ENCODE measurements at places on chromosomes 2 and 18.

- DNase-seq = peak; percentile 98
Measured at GRCh38 chr18:77131100-77131651, 1.4 kb downstream of the MBP start.

DNA sequence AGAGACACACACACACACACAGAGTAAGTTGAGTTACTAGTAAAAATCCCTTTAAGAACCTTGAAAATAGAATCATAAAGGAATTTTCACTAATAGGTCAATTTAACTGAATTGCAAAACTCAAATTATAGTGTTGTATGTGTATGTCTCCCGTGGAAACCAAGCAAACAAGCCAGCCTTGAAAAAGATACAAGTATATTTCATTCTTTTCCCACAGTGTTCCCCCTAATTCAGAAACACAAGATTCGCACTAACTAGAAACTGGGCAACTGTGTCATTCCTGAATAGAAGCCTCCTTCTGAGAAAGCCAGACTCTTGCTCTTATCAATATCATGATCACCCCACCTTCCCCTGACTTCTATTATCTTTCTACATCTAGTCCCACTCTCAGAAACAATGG is 229.5 kb downstream of the PIEZO2 start:
- DNase-seq = no peak

- no peak for DNase-seq
Measured at GRCh38 chr2:167706800-167707199, 540.6 kb downstream of the STK39 start.

DNA sequence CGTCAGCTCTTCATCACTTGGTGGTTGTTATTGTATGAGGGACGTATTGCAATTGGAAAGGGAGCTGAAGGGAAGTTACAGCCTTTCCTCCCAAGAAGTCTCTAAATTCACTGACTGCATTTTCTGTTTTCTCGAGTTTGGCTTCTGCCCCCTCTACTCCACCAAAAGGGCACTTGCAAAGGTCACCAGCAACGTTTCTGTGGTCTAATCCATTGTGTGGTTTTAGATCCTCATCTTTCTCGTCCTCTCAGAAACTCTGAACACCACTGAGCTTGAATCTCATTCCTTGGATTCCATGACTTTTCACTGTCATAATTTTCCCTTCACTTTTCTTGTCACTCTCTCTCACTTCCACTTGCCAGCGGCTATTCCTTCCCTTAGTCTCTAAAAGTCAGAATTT is 308.0 kb downstream of the AFF3 start:
- no peak for DNase-seq

GRCh38 chr2:88770016-88770415 is 78.5 kb downstream of the RPIA start:
- DNase-seq = no peak

DNA sequence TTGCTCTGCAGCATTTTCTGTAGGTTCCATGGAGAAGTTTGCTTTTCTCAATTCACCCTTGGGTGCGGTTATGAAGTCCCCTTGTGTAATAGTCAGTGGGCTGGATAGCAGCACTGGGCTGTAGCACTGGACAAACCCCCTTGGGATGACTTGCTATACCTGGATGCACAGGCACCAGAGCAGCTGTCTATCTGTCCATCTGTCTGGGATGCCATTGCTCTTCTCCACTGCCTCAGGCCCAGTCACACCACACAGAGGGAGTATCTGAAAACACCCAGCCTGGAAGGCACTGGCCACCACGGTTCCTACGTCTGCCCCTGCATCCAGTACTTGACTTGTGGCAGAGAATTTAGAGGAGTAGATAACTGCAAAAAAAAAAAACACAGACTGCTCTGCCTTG is 254.5 kb downstream of the TFCP2L1 start:
- DNase-seq = no peak

Data from suppressor macrophage treated with lipopolysaccharide for 1 hour (primary cell).